Ovary (tissue), 10 donors: ENCODE measurements at places on chromosomes 6 and 20. TPM values are rescaled to one million over a fixed set of nuclear protein-coding genes. Genes with fewer than 3 reads are reported as not detected.

SMIM13 gene
- total RNA-seq: 8.4 TPM

C20orf144 gene
- not detected for total RNA-seq

PTPRT gene
- total RNA-seq: 2.0 TPM

SLC22A23 gene
- 5.2 TPM for total RNA-seq

OXT gene
- total RNA-seq: not detected

GHRH gene
- not detected for total RNA-seq

LKAAEAR1 gene
- not detected for total RNA-seq

MRPS10 gene
- 14.9 TPM for total RNA-seq

GINS1 gene
- 2.3 TPM for total RNA-seq

STX11 gene
- 6.0 TPM for total RNA-seq
